ENCODE measurements at places on chromosomes 11 and 22.

- no peak for DNase-seq
Observed at GRCh38 chr11:99687320-99687719, 666.6 kb downstream of the CNTN5 start.

DNA sequence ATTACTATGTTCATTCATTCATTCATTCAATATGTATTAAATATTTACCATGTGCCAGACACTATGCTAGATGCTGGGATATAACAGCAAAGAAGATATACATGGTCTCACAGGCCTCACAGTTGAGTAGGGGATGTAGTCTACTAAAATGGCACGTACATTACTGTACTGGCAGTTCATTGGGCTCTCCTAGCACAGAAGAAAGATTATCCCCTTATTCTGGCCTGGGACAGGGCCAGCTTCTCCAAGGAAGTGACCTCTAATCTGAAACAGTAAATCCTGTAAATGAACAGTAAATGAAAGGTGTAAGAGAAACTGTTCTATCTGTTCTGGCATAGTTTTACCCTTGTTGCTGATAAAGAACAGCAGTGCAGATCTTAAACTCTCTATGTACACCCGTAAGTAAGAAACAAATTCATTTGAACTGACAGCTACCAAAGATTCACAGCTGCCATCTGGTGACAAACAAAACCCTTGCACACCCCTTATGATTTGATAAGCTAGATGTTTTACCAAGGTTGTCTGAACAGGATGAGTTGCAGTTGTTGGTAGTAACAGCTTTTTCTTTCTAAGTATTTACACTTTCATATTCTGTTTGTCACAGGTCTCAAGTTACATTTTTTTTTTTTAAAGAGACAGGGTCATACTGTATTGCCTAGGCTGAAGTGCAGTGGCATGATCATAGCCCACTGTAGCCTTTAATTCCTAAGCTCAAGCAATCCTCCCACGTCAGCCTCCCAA is 263.1 kb downstream of the TMEM135 start:
- no peak for DNase-seq

GRCh38 chr22:39303358-39303757 is 16.1 kb downstream of the RPL3 start:
- no peak for DNase-seq

DNA sequence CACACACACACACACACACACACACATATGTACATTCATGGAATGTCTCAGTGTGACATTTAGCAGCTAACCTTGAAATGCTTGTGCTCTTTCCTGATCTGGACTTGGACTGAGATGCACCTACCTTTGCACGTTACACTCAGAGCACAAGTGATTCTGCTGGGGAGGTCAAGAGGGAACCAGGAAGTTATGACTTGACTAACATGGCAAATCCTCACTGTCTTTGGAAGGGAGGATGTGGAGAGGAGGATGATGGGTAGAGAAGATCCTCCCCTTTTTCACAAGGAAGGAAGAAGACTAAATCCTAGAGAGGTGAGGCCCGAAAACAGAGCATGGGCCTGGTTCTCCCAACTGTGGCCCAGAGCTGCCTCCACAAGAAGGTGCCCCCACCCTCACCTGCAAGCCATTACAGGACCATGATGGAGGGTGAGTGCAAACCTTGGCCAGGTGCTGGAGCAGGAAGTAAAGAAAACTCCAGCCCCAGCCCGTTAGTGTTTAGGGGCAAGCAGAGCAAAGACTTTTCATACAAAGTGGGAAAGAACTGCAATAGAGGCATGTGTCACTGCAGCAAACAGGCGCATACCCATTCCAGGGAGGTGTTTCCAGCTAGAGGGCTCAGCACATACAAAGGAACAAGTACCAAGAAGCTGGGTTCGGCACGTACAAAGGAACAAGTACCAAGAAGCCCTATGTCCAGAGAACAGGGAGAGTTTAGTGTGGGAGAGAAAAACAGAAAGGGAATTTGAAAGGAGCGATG is 26.4 kb downstream of the SCN4B start:
- DNase-seq: no peak

- DNase-seq: no peak
Observed at GRCh38 chr22:46809153-46809885, 46.9 kb downstream of the TBC1D22A start.

DNA sequence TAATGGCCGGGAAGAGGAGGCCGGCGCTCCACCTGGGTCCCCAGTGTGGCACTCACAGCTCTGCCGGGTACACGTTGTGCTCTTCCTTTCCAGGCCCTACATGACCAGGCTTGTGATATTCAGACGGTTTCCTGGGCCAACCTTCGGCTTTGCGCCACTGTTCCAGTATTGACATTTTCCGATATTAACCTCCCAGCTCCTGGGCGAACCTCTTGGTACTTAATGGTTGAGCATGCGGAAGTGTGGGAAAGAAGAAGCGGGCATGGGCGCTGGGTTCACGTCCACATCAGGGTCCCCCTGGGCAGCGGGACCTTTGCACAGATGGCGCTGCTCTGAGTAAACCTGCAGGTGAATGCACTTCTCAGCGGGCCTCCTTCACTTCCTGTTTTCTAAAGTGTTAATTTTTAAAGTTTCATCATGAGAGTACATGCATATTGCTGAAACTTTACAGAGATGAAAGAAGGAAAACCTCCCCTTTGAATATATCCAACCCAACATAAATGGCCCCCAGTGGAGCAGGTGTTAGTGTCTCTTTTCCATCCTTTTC is 286.7 kb downstream of the TBC1D22A start:
- DNase-seq: no peak

DNA sequence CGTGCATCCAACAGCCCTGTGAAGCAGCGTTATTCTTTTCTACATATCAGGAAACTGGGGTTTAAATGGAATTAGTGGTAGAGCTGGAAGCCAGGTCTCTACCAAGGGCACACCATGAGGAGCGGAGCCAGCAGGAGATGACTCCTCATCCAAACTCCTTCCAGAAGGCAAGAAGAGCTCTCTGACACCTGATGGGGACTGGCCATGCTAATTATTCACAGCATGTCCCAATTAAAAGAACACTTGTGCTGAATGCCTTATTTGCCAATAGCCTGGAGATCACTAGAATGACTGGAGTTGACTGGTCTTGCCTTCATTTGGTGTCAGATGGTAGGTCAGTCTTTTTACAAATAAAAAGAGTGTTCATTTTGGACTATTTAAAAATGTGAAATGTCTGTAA is 32.9 kb upstream of the SLN start:
- no peak for DNase-seq

DNA sequence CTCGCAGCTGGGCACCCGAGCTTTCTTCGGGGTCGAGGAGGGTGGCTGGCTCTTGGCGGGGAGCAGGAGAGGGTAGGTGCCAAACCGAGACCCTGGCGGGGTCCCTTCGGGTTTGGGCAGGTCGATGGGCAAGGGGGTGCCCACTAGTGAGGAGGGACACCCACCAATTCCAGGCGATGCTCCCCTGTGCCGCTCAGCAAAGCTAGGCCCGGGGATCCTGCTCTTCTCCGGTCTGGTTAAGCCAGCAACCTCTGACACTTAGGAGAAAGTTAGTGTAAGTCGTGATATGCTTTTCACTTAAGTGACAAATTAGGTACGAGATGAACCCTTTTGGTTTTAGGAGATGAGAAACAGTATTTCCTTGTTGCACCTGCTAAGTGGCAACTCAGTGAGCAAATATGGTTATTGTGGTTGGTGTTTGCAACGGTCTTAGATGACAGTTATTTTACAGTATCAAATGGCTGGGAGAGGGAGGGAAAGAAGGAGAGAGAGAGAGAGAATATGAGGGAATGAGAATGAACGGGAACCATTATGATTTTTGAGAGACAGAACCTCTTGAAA is 565 bp downstream of the NUCB2 start:
- no peak for DNase-seq

DNA sequence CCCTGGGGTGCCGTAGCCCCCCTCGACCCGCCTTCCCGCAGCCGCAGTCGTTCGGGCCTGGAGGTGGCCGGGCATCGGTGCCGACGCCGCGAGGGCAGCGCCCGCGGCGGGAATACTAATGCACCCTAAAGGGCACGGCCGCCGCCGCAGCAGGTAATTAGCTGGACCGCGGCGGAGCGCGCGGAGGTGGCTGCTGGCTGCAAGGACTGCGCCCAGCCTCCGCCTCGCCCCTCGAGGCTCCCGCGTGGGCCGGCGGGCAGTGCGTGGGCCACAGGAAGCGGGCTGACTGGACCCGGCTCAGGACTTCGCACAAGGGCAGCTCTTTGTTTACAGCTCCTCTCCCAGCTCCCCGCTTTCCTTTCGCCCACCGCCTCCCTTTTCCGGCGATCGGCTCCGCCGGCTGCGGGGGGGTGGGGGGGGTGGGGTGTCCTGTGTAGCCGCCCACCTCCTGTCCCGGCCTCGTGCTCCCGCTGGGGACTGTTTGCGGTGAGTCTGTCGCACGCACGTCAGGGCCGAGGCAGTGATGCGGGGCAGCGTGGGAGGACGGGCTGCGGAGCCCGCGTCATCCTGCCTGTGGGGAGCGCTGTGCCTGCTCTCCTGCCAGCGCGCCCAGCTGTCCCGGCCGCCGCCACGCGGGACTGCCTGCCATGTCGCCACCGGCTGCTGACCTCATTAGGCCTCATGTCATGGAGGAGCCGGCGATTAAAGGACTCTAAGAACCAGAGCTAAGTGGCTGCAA is 53.2 kb downstream of the GRIK4 start:
- DNase-seq: peak; percentile 57

DNA sequence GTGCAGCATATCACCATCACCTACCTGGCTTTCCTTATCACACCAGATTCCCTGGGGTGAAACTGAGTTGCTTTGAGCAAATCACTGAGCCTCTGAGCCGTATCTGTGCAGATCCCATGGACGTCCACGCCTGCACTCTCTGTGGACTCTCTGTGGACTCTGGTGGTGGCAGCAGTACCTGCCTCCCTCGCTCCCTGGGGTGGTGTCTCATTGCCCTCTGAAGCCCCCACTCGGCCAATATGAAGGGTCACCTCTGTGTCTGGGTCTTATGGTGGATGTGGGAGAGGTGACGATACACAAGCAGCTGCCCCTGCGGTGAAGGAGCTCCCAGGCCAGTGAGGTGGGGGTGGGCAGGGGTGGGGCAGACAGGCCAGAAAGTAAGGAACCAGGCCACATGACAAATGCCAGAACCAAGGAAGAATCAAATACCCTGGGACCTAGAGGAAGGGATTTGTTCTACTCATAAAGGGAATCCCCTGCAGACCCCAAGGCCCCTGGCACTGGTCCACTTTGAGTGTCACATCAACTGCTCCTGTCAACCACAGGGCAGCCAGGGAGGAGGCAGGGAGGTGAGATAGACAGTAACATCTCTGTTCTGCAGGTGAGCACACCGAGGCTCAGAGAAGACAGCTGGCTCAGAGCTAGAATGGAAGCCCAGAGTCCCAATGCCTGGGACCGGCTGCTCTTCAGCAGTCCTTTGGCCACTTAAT is 9.2 kb upstream of the CHST1 start:
- DNase-seq: no peak

DNA sequence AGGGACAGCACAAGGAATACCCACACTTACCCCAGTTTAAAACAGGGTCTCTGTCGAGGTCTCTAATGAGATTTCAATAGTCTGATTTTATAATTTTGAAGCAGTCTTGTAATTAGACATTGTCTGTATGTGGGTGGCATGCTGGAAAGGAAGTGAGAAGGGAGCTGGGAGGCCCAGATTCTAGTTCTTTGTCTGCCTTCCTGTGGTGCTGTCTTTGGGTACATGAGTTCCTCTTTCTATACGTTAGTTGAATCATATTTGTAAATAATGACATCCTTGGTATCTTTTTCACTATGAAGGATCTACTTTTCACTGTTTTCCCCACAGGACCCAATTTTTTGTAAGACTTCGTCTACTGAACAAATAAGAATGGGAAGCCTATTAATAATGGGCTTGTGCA is 42.0 kb upstream of the TENM4 start:
- no peak for DNase-seq
